ENCODE measurements at places on chromosomes 6 and 20. TPM values are rescaled to one million over a fixed set of nuclear protein-coding genes. Genes with fewer than 3 reads are reported as not detected.

DNA sequence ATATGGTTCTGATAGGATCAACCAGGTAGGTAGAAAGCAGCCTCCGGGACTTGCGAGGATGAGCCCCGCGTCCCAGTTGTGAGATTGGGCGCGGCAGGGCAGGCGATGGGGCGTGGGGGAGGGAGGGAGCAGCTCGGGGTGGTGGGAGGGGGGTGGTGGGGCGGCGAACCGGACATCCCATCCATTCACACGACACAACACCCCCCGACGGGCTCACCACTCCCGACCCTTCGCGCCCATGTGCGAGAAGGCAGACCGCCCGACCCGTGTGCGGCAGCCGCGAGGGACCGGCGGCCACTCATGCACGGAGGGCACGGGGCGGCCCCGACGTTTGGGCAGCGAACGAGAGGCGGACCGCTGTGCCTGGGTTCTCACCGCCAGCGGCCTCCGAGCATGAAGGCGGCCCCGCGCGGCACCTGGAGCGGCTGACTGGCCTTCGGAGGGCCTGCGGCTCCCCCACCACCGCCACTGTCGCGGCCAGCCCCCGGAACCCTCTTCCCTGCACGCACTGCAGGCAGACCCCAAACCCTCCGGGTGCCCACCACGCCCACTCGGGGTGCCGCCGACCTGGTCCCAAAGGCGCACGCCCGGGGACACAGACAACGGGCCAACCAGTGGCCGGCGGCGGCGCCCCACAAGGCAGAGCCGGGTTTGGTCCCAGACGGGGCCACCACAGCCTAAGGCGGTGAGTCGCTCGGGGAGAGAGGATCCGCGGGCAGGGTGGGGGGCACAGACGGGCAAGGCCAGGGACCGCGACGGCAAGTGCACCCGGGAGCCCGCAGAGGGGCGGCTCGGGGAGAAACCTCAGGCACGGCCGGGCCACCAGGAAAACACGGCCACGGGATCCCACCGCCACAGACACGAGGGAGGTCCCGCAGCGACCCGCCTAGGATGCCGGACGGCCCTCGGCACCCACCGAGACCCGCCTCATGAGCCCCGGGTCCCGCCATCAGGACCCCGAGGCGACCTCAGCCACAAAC, 769.2 kb upstream of the DEFB115 start:
- no peaks in the 10 kb centered on the region for H3K4me1 ChIP-seq
- DNase-seq = no peak
- no peak overlapping the region for H3K4me3 ChIP-seq
- no peaks in the 10 kb centered on the region for H3K36me3 ChIP-seq

GRCh38 chr6:82415820-82416219, 52.2 kb downstream of the TPBG start:
- no peak overlapping the region for H3K4me3 ChIP-seq
- H3K36me3 ChIP-seq = no peaks in the 10 kb centered on the region
- no peaks in the 10 kb centered on the region for H3K4me1 ChIP-seq
- no peak overlapping the region for H3K27ac ChIP-seq
- DNase-seq = no peak

DNA sequence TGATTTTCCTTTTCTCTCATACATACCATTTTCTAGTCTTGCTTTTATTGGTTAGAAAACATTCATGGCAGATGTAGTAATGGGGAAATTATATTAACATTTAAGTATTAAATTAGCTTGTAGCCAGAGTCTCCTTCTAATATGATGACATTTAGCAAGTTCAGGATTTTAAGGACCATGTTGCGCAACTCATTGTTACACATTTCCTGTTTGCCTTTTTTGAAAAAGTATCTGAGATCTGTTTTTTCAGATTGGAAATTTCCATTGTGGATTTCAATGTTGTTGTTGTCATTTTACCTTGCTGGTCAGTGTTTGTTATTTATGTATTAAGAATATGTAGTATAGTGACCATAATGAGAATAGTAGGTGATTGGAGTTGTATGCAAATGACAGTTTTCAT, 38.7 kb downstream of the CDKAL1 start:
- no peaks in the 10 kb centered on the region for H3K27me3 ChIP-seq
- no peak for DNase-seq
- H3K4me1 ChIP-seq = peaks cover 14% of the 10 kb centered on the region
- H3K4me3 ChIP-seq = no peak overlapping the region

DNA sequence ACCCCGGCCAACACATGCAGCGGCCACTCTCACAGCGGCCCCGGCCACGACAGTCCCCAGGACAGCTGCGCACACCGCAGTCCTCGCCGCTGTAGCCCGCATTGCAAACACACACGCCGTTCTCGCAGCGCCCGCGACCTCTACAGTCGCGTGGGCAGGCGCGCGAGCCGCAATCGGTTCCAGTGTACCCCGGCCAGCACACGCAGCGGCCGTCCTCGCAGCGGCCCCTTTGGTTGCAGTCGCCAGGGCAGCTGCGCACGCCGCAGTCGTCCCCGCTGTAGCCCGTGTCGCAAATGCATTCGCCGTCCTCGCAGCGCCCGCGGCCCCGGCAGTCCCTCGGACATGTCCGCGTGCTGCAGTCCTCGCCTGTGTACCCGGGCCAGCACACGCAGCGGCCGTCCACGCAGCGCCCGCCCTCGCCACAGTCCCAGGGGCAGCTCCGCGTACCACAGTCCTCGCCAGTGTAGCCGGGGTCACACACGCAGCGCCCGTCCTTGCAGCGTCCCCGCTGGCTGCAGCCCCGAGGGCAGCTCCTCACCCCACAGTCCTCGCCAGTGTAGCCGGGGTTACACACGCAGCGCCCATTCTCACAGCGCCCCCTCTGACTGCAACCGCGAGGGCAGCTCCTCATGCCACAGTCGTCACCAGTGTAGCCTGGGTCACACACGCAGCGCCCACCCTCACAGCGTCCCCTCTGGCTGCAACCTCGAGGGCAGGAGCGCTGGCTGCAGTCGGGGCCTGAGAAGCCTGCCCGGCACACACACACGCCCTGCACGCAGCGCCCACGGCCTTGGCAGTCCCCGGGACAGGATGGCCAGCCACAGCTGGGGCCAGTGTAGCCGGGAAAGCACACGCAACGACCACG, 12.5 kb downstream of the TNXB start:
- DNase-seq = no peak
- no peaks in the 10 kb centered on the region for H3K36me3 ChIP-seq
- H3K4me3 ChIP-seq = no peak overlapping the region
- peaks cover 26% of the 10 kb centered on the region for H3K4me1 ChIP-seq

DNA sequence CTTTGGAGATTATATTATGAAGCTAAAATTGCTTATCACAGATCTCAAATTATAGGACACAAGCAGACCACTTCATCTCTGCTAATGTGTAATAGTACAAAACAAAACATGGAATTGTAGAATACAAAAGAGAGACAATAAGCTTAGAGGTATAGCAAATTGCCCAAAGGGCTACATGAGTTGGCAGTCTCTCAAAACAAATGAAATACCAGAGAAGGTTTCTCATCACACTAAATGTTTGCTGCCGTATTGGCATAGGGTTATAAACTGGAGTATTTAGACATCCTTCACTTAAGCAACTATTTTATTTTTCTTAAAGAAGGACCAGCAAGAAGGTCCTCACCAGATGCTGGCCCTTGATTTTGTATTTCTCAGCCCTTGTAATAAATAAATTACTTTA, 5.9 kb upstream of the EYA4 start:
- no peak for DNase-seq
- H3K27me3 ChIP-seq = peaks cover 13% of the 10 kb centered on the region
- H3K36me3 ChIP-seq = no peaks in the 10 kb centered on the region
- no peaks in the 10 kb centered on the region for H3K4me1 ChIP-seq

PAX1 gene
- total RNA-seq = not detected

DNA sequence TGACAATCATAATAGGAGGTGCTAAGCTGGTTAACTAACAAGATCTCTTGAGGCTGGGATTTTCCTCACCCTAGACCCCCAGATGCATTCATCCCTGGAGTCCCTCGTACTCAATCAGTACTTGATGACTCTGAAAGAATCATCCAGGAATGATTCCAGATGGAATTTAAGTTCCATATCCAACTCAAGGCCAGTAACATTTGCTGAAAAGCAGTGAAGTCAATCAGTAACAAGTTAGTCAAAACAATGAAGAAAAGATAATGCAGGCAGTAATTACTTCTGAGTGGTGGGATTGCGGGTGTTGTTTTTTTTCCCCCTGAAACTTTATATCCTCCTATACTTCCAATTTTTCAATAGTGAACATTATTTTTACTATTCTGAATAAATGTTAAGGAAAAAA, 18.6 kb downstream of the GMDS start:
- no peaks in the 10 kb centered on the region for H3K36me3 ChIP-seq
- no peak for DNase-seq
- H3K4me3 ChIP-seq = no peak overlapping the region

CLDN20 gene
- total RNA-seq = not detected

Measured in transverse colon (tissue), 4 donors.